ENCODE measurements at places on chromosomes 4 and X. TPM values are rescaled to one million over a fixed set of nuclear protein-coding genes. Genes with fewer than 3 reads are reported as not detected.

The TGIF2LX gene
- total RNA-seq = not detected

The COL4A5 gene
- total RNA-seq = 69.8 TPM

The PSAPL1 gene
- total RNA-seq = not detected

The TACC3 gene
- total RNA-seq = 42.4 TPM

The MAGEA12 gene
- total RNA-seq = not detected

The P2RY8 gene
- total RNA-seq = not detected

Measured in myometrial cell (primary cell).